Heart left ventricle (tissue), 16 donors: ENCODE measurements at places on chromosomes 2 and 18. TPM values are rescaled to one million over a fixed set of nuclear protein-coding genes. Genes with fewer than 3 reads are reported as not detected.

DNA sequence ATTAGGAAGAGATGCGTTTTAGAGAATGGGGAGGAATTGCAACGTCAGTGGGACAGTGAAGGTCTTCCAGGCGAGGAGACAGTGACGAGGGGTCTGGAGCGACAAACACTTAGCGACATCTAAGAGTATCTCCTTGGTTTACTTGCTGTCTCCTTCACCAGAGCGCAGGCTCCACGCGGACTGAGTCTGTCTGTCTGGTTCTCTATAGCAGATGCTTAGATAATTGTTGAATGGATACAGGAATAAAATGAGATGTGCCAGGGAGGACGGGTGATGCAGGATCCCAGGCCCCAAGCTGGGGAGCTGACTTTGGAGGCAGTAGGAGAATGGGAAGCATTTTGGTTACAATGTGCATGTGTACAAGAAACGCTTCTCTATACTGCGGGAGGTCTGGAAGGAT lies 56.9 kb upstream of the SMAD7 start:
- DNase-seq = no peak

- no peak for DNase-seq
Measured at GRCh38 chr2:62858231-62858832, 152.8 kb downstream of the EHBP1 start.

- peak; percentile 62 for DNase-seq
Measured at GRCh38 chr2:46034535-46034934, 262.7 kb upstream of the EPAS1 start.

GRCh38 chr2:12619975-12620374 lies 96.8 kb upstream of the TRIB2 start:
- DNase-seq = no peak

GRCh38 chr18:46877329-46877987 lies 39.8 kb downstream of the PIAS2 start:
- no peak for DNase-seq

- no peak for DNase-seq
Measured at GRCh38 chr2:33363325-33364298, 112.8 kb upstream of the RASGRP3 start.

CYP26B1 gene
- 5.9 TPM for total RNA-seq

GRB14 gene
- 18.0 TPM for total RNA-seq
